Stimulated activated CD8-positive, alpha-beta memory T cell treated with anti-CD3 and anti-CD28 coated beads, Interleukin-15, amount 100 ng/mL, for 4 hours (primary cell): ENCODE measurements at places on chromosomes 4 and X.

DNA sequence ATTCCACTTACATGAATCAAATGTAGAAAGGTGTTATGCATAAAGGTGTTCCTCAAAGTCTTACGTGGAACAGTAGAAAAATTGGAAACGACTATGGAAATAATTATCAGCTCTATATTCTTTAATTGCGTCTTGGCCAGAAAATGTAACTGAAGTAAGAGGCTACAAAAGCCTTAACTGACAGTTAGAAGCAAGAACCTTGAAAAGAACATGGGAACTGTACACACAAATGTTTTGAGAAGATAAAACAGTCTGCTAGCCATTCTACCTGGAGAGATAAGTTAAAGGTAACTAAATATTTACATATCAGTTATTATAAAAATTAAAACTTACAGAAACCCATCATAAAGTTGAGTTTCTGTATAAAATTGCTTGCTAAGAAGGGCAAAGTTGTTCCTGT is 172.0 kb upstream of the FTHL17 start:
- DNase-seq: no peak

- DNase-seq: no peak
Observed at GRCh38 chr4:65960751-65961150, 290.5 kb upstream of the EPHA5 start.

- DNase-seq: no peak
Observed at GRCh38 chr4:179843370-179843769, 2399.8 kb upstream of the TENM3 start.

DNA sequence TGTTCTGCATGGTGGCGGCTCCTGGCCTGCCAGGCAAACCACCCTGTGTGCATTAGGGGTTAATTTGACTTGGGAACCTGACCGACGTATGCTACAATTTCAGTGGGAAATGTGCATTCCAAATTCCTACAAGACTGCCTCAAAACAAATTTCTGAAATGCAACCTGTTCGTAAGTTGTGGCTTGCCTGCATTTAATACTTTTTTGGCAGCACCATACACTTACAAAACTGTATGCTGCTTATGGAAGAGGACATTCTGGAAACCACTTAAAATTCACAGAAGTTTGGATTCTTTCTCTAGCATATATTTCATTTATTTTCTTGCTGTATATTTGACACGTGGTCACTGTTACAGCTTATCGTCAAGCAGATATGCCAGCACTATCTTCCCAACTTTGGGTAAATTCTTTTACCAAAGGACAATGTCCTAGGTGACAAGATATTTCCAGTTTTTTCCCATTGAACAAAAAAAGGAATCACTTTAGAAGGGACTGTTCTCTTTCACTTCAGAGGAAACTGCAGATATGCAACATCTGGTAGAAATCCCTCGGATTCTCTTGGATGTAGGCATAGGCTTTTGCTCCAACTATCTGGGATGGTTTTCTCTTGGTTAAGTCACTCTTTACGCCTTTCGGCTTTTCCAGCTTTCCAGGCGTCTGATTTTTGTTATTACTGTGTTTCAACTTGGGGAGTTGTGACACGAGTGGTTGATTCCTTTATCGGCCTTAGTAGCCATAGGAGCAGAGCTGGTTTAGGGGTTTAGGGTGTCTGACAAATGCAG is 9.7 kb upstream of the TENM3 start:
- no peak for DNase-seq

GRCh38 chr4:153791746-153792617 is 3.1 kb upstream of the SFRP2 start:
- no peak for DNase-seq

- no peak for DNase-seq
Observed at GRCh38 chr4:75845992-75846391, 56.3 kb downstream of the PPEF2 start.

GRCh38 chrX:17053502-17053901 is 107.0 kb downstream of the REPS2 start:
- DNase-seq: no peak

DNA sequence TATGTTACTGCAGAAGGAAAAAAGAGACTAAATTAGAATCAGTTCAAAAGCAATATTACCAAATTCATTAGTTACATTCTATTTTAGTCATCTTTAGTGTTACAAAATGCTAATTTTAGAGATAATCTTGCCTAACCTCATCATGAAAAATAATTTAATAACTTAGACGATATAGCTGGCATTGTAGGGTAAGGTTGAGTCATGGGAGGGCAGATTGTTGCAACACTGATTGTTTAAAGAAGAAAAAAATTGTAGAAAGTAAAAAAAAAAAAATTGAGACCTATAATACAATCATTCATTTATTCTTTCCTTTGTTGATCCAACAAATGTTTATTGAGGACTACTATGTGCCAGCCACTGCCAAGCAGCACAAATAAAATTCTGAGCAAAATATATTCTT is 330.9 kb downstream of the GBA3 start:
- no peak for DNase-seq

- no peak for DNase-seq
Observed at GRCh38 chr4:90845777-90846176, 718.6 kb downstream of the CCSER1 start.

- DNase-seq: no peak
Observed at GRCh38 chr4:124947622-124948265, 235.2 kb upstream of the ANKRD50 start.

DNA sequence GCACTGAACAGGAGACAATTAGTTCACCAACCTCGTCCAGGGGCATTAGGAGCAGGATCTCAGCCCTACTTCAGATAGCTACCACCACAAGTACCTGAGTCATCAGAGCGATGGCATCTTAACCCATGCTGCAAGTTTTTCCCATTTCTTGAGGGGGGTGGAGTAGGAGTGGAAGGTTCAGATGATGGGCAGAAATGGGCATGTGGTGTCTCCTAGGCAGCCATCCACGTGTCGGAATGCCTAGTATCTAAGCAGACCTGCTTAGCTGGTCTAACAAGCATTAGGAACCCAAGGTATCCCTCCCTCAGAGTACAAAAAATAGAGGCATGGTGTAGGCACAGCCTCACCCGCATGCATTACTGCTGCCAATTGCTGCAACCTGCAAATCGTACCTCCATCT is 159.1 kb upstream of the DGKK start:
- no peak for DNase-seq

GRCh38 chr4:139042981-139043460 is 27.4 kb downstream of the NOCT start:
- no peak for DNase-seq

GRCh38 chr4:77028246-77028645 is 47.5 kb downstream of the CCNI start:
- no peak for DNase-seq

DNA sequence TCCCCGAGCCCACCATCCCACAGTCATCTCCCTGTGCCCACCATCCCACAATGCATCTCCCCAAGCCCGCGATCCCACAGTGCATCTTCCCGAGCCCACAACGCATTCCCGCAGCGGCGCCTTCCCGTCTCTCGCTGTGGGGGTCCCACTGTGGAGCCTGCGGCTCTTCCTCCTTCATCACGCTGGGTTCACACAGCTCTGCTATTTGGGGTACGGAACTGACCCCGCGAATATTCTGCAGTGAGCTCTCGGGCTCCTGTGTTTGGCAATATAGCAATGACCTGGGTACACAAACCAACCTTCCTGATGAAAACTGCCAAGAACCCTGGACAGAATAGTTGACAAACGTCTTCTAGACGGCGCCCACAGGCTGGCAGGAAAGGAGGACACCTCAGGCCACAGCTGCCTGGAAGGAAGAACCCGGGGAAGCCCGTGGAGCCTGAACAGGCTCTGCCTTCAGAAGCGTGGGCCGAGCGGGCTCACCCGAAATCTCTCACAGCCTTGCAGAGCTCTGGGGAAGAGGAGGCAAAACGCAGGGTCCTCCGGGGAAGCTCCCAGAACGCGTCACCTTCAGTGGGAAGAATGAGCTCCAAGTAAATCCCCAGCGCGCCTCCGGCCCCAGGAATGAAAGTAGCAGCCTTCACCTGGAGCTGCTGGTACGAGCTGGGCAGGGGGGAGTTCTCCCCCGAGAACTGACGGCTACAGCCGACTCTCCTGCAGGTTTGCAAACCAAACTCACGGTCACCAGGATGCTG is 22.9 kb downstream of the PPP2R3B start:
- DNase-seq: no peak

GRCh38 chr4:76055016-76055415 is 19.1 kb upstream of the CXCL11 start:
- DNase-seq: no peak

- DNase-seq: no peak
Observed at GRCh38 chrX:30275498-30275897, 28.6 kb downstream of the MAGEB1 start.

DNA sequence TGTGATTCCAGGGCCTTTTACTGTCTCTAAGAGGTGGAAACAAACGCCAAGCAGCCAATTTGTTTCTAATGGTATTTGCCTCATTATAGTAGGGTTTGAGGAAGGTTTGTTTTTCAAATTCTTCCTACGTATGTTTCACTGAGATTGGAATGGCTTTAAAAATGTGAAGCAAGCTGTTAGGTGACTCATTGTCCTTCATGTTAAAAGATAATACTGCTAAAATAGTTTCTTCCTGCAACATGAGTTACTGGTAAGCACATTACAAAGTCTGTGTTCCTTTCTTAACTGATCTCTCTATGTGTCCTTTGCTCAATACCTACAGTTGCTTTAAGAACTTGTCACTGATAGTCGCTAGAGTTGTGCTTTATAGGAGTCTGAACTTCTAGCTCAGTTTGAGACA is 1183.9 kb downstream of the RPA4 start:
- no peak for DNase-seq

GRCh38 chr4:5798462-5798861 is 87.5 kb downstream of the EVC start:
- DNase-seq: no peak

DNA sequence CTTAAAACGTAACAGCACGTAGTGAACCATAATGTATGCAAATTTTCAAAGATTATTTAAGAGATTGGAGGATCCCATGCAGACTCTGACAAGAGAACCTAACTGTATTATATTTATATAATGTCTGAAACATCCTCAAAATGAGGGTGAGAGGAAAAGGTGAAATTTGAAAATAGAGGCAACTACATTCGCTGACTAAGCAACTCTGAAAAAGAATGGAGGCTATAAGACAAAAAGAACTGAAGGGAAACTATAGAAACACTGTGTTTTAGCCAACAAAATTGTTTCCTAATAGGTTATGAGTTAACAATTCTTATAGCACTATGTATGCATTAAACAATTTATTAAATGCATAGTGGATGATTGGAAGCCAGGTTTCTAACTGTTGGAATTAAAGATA is 648.0 kb downstream of the UBE2NL start:
- no peak for DNase-seq

GRCh38 chrX:585115-585808 is 45.3 kb upstream of the SHOX start:
- no peak for DNase-seq

GRCh38 chr4:184805462-184806228 is 20.1 kb downstream of the ACSL1 start:
- no peak for DNase-seq

DNA sequence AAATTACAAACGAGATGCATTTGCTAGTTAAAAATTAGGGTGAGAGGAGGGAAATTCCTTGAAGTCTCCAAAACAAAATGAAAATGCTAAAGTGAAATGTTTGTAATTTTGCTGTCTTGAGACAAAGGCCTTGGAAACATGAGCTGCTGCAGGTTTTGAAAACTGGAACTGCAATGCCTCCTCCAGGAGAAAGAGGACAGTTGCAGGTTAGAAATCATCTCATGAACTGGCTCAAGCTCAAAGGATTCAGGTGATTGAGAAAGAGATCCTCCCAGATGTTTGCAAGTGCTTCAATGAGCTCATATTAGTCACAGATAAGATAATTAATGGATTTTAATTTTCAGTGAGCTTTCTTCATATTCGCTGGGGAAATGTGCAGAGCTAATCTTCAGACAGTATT is 32.4 kb downstream of the SMPX start:
- no peak for DNase-seq

- DNase-seq: no peak
Observed at GRCh38 chr4:30614771-30615170, 105.4 kb upstream of the PCDH7 start.

DNA sequence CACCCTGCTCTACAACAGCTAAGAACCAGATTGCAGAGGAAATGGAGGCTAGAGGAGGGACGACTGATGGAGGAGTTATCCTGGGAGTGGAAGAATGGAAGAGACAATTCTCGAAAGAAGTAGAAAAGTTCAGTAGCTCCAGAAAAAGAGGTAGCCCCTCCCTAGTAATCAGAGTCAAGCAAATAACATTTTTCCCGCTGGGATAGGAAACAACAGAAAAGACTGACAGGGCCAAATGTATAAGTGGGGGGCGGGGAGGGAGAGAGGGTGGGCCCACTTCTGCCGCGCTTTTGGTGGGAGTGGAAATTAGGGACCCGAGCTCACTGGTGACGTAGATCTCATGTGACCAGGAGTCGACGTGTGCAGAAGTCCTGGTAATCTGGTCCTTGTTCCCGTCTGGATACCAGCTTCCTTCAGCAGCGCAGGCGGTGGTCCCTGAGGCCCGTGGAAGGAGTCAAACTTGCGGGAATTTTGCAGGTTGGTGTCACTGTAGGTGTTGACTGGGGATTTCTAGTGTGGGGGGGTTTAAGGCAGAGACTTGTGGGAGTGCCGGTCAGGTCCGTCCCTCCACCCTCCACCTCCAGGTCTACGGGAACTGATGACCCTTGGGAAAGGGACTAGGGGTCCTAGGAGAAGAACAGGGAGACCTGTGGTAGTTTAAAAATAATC is at the start of gene TCEAL9:
Gene TCEAL9, plus strand, starts transcription at position 377 of the 669 bp plus-strand sequence. CDS start 1,179 bp downstream, outside the sequence.
- no peak for DNase-seq

GRCh38 chr4:145736241-145736831 is 56.4 kb downstream of the C4orf51 start:
- no peak for DNase-seq

DNA sequence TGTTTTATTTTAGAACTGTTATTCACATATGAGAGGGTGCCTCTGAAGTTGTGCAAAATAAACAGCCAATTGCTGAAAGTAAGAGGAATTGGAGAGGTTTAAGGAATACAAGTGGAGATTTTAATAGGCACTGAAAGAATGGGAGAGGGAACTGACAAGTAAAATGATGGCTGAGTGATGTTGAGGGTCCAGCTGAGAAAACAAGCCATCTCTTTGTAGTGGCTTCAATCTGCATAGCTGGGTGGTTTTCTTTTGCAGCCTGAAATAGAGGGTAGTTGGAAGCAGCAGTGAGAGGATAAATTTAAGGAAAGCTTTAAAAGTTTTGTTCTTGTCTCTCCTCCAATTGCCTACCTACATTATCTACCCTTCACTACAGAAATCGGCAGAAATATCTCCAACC is 106.7 kb upstream of the DGKK start:
- DNase-seq: no peak

- no peak for DNase-seq
Observed at GRCh38 chr4:92333016-92333415, 29.2 kb downstream of the GRID2 start.
